Calu3 (cell line): ENCODE measurements at places on chromosomes 16 and 17. TPM values are rescaled to one million over a fixed set of nuclear protein-coding genes. Genes with fewer than 3 reads are reported as not detected.
A peak's percentile ranks its signal among the peaks of the same experiment; 100 is the strongest.

NTN3 gene
- total RNA-seq, result not detected in 2 replicates

SLC16A6 gene
- total RNA-seq, result 0.12 and 0.19 TPM in 2 replicates

C17orf100 gene
- total RNA-seq, result 1.8 and 3.1 TPM in 2 replicates

RNF227 gene
- total RNA-seq, result 1.4 and 2.0 TPM in 2 replicates

SRSF1 gene
- total RNA-seq, result 232 and 239 TPM in 2 replicates

SLC12A3 gene
- total RNA-seq, result not detected in 2 replicates

PRR35 gene
- total RNA-seq, result not detected in 2 replicates

IGSF6 gene
- total RNA-seq, result not detected in 2 replicates

COPZ2 gene
- total RNA-seq, result 1.1 and 1.2 TPM in 2 replicates

MMP15 gene
- total RNA-seq, result 81.4 and 93.7 TPM in 2 replicates

GRCh38 chr17:5816491-5817070 is 232.3 kb upstream of the NLRP1 start:
- DNase-seq, result no peak

GRCh38 chr17:77025781-77026180 is 115.0 kb upstream of the SEC14L1 start:
- no peak for DNase-seq

- DNase-seq, result peak; percentile 81
Observed at GRCh38 chr17:7021993-7022778, 664 bp upstream of the BCL6B start.

- DNase-seq, result peak; percentile 45
Observed at GRCh38 chr17:7004398-7005253, 7.8 kb upstream of the RNASEK start.

DNA sequence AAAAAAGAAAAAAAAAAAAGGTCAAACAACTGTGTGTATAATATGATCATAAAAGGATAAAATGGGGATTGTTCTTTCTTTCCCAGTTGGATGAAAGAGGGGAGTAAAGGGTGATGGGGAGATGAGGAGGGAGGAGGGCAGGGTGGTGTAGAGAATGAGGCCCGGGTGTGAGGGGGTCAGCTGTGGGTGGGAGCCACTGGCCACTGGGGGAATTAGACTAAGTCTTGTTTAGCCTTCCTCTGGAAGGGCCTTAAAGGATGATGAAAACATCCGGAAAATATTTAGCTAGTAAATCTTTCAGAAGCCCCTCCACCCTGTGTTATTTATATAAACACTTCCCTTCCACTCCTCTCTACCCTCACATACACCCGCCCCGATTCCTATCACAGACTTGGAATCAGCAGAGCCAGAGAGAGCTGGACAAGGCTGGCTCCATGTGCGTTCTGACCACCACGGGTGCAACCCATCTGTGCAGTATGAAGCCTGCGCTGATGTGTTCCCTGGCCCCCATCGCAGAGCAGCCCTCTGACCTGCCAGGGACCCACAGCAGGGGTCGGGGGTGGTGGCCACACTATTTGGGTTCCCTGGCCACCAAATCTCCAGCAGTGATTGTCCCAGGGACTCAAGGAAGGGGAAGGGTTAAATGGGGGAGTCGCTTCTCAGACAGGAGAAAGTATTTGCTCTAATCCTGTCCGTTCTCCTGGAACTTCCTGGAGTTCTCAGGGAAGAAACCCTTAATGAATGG is 72.7 kb downstream of the GAS7 start:
- no peak for DNase-seq
